ENCODE measurements at places on chromosomes 2 and 18. TPM values are rescaled to one million over a fixed set of nuclear protein-coding genes. Genes with fewer than 3 reads are reported as not detected.

Gene ZNF396
- 0.36 TPM for polyA plus RNA-seq

GRCh38 chr2:207698301-207698700 lies 13.1 kb upstream of the CCNYL1 start:
- no peak for DNase-seq

Gene CRYBA2
- polyA plus RNA-seq = not detected

DNA sequence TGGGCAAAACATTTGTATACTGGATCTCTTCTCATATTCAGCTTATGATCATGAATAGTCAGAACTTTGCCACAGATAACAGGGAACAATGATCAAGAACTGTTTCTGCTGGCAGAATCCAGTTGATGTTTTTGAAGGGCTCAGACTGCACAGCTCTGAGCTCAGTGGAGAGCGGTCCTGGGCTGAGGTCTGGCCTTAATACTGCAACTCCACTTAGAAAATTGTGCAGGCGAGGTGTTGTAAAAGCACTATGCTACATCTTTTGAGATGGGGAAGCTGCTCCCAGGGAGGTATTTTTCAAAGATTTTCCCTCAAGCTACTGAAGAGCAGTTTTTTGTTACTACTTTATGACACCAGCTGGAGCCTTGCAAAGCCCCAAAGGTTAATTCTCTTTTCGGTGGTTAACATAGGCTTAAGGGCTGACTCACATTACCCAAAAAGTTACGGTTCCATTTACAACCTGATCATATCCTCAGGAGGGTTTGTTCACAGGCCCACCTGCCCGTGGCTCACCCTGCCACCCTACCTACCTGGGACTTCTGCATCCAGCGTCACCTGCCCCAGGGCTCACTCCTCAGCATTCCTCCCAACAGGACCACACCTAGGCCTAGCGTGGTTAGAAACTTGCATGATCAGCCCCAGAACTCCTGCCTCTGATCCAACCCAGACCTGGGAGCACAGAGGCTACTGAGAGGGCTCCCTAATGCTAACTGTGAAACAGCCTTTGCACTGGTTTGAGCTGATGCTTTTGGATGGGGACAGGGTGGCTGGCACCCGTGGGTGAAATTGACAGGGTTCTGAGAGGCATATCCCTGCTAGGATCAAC lies 114.4 kb downstream of the NCK2 start:
- DNase-seq = peak; percentile 75

GRCh38 chr2:18950361-18950851 lies 361.0 kb upstream of the NT5C1B start:
- DNase-seq = no peak

GRCh38 chr2:162030363-162031190 lies 43.4 kb downstream of the DPP4 start:
- DNase-seq = no peak

All from foreskin keratinocyte (primary cell).